ENCODE measurements at places on chromosomes 6 and 20.

DNA sequence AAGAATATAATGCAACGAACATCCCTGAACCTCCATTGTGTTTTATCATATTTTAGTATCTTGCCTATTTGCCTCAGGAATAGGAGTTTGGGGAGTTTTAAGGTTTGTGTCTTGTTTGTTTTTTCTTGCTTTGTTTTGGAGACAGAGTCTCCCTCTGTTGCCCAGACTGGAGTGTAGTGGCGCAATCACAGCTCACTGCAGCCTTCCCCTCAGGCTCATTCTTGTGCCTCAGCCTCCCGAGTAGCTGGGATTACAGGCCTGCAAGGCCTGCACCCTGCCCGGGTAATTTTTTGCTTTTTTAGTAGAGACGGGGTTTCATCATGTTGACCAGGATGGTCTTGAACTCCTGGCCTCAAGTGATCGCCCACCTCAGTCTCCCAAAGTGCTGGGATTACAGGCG, 63.3 kb upstream of the CARMIL1 start:
- DNase-seq, result no peak

- no peak for DNase-seq
Observed at GRCh38 chr6:34600101-34600500, 44.0 kb upstream of the SPDEF start.

GRCh38 chr6:26025047-26025893, 62.0 kb upstream of the HFE start:
- no peak for DNase-seq

DNA sequence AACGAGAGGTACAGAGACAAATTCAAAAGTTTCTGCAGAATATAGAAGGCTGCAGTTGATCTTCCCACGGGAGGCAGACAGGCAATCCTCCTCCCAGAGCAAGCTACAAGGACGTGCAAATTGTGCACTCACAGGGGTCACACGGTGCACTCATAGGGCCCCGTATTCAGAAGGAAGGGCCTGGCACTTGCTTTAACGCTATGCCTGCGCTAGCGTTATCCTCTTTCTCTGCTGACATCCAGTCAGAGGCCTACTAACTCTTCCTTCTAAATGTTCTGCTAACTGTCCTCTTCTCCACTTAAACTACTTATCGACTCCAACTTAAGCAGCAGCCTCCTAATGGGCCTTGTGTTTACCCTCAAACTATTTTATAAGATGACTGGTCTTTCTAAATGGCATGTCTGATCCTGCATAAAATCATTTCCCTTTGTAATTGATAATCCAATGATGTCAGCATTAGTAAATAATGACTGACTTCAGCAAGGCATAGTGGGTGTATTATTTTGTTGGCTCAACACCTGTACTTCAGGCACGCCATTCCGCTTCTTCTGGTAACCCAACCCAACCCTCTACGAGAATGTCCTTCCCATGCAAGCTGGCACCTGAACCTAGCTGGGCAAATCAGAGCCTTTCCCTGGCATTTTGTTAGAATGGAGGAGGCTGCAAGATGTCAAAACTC, 2.2 kb downstream of the IFNGR1 start:
- no peak for DNase-seq

GRCh38 chr20:13659288-13659687, 20.6 kb upstream of the TASP1 start:
- no peak for DNase-seq

- DNase-seq, result no peak
Observed at GRCh38 chr6:80528115-80528514, 421.6 kb downstream of the BCKDHB start.

DNA sequence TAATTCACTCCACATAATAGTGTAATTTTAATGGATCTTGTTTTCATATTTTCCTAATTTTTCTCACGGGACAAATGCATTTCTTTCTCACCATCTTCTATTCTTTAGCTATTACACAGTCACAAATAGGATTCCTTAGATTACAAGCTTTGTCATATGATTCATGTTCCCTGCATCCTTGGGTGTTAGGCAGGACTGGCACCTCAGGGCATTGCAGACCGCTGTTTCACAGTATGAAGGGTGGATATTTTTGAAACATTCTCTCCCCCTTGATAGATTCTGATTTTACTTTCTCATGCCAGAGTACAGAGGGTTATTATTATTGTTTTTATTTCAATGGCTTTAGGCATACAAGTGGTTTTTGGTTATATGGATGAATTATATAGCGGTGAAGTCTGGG, 602.5 kb downstream of the PHF3 start:
- DNase-seq, result no peak

GRCh38 chr20:54550776-54551396, 75.5 kb downstream of the DOK5 start:
- DNase-seq, result no peak

DNA sequence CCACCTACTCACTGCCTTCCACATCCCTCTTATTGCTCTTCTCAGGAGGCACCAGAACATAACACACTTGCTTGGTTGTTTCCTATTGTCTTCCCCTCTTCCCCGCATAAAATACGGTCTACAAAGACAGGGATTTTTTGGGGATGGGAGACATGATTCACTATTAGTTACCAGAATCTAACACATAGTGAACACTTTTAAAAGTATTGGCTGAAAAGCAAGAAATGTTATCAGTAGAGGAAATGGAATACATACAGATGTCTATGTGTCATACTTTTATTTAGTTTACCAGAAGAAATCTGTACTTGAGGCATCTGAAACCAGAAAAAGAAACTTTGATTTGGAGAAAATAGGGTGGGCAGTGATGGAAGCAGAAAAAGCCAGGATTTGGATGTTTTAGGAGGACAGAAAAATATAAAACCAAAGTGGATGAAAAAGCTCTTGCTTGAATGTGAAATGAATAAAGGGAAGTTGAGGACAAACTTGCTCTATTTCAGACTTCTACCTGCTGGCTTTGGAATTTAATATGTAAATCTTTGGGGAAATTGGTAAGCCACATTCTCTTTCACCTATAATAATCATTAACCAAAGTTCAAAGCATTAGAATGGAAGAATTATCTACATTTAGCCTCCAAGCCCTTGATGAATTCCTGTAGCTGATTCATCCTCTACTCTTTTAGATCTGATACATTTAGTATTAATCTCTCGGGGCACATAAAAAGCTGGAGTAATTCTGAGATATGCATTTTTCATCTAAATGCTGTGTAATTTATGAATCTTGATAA, 82.6 kb downstream of the DOK5 start:
- no peak for DNase-seq

DNA sequence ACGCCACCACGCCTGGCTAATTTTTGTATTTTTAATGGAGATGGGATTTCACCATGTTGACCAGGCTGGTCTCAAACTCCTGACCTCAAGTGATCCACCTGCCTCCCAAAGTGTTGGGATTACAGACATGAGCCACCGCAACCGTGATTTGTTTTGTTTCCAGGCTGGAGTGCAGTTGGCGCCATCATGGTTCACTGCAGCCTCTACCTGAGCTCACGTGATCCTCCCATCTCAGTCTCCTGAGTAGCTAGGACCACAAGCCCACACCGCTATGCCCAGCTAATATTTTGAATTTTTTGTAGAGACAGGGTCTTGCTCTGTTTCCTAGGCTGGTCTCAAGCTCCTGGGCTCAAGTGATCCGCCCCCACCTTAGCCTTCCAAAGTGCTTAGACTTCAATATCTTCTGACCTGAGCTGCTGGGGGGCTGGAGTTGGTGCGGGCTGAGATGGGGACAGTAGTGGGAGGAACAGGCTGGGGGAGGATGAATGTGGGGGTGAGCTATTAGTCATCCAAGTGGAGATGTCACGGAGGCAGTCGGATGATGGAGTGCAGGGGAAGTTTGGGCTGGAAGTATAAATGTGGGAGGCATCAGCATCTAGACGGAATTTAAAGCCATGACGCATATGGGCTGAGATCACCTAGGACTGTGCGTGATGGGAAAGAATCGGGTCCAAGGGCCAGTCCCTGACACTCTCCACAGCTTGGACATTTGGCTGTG, 23.1 kb upstream of the ZMYND8 start:
- DNase-seq, result no peak

- peak; percentile 84 for DNase-seq
Observed at GRCh38 chr20:35615667-35616464, at the start of gene SPAG4. Gene SPAG4 (plus strand): TSS chr20:35615829. CDS start chr20:35616004, 175 bp downstream.

DNA sequence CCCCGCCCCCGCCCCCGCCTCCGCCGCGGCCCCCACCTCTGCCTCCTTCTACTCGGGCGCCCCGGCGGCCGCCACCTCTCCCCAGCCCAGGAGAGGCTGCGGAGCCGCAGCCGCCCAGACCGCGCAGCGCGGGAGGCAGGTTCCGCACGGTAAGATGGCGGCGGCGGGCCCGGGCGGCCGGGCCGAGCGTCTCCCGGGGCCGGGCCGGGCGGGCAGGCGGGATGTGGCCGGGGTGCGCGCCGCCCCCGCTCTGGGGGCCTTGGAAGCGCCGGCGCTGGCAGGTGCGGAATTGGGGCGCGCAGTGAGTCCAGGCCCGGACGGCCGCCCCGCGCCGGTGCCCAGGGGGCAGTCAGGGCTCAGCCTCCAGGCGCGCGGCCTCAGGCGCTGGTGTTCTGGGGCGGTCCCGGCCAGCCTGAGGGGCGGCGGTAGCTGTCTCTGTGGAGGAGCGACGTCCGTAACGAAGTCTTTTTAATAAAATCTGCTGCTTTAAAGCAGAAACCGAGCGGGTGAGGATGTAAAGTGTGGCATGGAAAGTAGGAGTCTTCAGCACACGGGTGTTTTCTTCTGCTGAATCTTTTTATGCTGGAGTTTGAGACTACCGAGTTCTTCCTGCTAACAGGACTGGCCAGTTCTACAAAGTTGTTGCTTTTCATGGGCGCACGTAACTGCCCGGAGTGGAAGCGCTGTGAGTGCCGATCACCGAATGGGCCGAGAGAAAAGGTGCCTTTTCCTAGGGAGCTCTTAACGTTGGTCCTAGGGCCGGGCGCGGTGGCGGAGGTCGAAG, at the start of gene GID8:
GID8 (plus strand) TSS at position 43 of the 784 bp plus-strand sequence. CDS start 3,356 bp downstream, outside the sequence.
- no peak for DNase-seq

GRCh38 chr6:169163411-169163901, 90.2 kb downstream of the THBS2 start:
- no peak for DNase-seq

DNA sequence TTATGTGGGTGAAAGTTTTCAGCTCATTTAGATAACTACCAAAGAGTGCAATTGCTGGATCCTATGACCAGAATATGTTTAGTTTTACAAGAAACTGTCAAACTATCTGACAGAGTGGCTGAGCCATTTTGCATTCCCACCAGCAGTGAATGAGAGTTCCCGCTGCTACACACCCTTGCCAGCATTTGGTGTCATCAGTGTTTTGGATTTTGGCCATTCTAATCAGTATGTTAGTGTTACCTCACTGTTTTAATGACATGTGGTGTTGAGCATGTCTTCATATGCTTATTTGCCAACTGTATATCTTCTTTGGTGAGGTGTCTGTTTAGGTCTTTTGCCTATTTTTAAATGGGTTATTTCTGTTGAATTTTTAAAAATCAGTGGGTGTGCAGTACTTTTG, 120.9 kb downstream of the CFAP61 start:
- no peak for DNase-seq
